IPS DF 6.9 (cell line): ENCODE measurements at places on chromosomes 1 and 21.

GRCh38 chr1:76496871-76497270 lies 370.4 kb upstream of the ST6GALNAC5 start:
- DNase-seq, result no peak

DNA sequence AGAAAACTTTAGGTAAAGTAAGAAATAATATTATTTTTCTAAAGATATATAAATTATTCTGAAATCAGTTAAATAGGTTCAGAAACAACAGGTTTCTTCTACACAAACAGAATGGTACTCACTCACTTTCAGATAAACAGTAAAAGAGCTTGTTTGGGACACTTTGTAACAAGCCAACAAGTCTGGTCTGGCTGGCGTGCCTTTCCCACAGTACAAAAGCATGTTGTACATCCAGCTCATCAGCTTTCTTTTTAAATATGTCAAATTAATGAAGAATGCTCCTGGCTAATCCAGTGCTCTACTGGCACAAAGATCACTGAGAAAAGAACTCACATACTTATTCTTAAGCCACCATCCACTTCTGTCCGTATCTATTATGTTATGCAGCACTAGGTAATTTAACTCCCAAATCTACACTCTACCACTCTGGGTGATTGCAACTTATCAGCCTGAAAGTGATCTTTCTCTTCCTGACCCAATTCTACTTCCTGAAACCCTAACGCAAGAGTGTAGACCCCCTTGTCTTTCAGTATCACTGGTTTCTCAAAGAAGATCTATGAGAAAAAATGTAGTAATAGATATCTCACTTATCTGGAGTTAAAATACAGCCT lies 32.6 kb downstream of the TRIT1 start:
- no peak for DNase-seq

- no peak for DNase-seq
Measured at GRCh38 chr1:221801251-221801661, 59.4 kb upstream of the DUSP10 start.

DNA sequence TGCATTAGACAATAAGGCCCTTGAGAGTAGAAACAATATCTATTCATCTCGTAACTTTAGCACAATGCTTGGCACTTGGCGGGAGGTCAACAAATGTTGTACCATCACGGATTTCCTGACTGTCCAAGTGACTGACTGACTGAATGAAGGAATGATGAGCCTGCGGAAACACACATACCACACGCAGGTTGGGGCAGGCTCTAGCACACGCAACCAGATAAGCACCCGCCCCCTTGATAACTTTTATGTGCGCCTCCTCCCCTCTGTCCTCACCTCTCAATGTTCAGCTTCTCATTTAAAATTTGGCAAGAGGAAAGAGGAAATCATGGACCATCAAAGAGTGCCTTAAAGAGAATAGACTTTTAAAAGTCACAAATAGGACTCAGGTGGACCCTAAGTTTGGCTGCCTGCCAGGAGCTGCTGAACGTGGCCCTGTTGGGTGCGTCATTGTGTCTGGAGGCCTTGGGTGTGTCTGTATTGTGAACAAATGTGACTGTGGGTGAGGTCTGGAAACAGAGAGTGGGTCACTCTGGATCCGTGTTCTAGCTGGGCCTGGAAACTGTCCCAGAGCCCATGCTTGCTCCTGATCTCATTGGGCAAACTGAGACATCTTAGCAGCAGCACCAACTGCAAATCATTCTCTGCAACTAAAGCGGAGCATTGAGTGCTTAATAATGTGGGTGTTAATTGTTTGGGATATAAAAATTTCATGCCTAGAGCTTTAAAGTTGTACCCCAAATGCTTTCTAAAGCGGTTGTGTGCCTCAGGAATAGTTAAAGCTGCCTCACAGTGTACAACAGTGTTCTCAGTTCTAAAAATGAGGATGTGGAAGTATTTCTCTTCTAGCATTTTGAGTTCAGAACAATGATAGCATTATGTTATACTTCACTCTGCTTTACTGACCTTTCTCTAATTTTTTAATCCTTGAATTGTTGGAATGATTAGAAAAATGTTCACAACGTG lies 47.6 kb upstream of the ABCG1 start:
- DNase-seq, result no peak

DNA sequence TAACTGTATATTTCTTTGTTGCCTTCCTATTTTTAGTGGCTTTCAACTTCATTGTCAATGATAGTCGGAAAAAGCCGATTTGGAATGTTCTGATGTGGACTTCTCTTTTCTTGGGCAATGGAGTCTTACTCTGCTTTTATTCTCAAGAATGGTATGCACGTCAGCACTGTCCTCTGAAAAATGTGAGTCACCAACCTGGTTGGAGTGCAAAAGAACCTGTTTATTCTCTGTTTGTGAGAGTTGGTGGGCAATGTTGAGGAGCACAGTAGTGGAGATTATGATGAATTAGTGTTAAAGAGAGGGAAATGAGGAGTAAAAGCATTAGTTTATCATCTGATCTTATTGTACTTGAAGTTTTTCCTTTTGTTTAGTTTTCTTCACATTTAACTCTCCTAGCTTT lies 14.5 kb upstream of the AXDND1 start:
- no peak for DNase-seq

DNA sequence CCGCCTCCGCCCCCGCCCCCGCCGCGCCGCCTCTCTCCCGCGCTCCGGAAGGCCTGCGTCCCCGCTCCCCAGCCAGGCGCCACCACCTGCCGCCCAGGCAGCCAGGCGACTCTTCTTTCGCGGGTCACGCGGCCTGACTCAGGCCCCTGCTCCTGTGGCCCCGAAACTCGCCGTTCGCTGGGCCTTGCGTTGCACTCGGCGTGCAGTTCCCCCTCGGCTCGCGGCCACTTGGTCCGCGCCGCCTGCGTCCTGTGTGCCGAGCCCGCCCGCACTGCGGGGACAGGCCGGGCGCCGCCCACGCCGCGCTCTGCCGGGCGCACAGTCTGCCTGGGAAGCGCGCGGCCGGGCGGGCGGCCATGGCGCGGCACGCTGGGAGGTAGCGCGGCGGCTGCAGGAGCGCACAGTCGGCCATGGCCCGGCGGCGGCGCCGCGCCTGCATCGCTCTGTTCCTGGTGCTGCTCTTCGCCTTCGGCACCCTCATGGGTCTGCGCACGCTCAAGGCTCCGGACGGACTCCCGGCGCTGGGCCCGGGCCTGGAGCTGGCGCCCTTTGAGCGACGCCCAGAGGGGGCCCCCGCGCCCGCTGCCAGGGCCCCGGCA lies at the start of gene MANEAL:
TSS of gene MANEAL (plus strand) at position 75 of the 599 bp plus-strand sequence. CDS start at position 411, 336 bp downstream.
- DNase-seq, result no peak

GRCh38 chr1:160129558-160129957 lies 14.0 kb downstream of the ATP1A2 start:
- DNase-seq, result no peak

DNA sequence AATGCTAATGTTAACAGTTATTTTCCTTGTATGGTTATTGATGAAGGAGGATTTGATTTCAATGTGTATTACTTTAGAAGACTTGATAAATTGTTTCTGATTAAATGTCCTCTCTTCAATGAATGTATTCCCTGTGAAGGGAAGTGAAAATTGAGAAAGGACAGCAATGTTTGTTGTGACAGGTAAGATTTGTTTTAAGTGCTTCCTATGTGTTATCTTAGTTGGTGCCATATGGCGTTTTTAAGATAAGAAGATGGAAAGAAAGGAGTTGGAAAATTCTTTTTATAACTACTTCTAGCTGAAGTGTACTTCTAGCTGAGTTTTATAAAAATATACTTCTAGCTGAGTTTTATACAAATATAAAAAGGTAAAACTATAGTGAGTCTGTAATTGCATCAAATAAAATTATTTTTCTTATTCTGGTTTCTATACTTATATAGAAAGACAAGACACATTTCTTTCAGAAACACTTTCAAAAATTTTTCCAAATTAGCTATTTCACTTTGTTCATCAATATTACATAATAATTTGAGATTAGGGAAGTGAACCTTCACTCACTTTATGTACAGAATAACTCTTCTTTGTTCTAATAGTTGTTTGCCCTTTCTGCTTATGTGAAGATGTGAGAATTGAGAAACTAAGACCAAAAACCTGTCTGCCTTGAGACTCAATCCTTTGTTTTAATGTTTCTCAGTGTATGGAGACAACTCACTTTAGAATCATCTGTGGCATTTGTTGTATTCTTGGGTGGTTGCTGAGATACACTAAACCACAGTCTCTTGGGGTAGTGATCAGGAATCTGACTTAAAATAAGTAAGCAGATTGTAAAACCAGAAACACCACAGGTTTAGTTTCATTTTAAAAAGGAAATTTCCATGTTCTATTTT lies 382.9 kb upstream of the B3GALT2 start:
- DNase-seq, result no peak

- peak; percentile 39 for DNase-seq
Measured at GRCh38 chr1:30379684-30380624, 343.4 kb downstream of the MATN1 start.

GRCh38 chr21:25907573-25908275 lies 173.0 kb downstream of the GABPA start:
- no peak for DNase-seq

- no peak for DNase-seq
Measured at GRCh38 chr1:231636157-231636556, 9.6 kb downstream of the DISC1 start.

DNA sequence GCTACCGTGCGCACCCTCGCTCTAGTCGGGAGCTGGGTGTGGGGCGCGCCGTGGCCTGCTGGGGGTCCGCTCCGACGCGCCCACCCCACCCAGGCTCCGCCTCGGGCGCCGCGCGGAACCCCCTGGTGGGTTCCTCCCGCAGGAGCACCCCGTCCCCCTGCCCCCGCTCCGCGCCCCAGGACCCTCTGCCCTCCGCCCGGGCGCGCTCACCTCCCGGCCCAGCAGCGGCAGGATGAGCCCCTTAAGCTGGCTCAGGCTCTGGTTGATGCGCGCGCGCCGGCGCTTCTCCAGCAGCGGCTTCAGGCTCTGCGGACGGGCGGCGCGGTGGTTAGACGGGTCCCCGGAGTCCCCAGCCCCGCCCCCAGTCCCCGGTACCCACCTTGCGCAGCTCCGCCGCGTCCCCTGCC lies 319 bp downstream of the HES2 start:
- DNase-seq, result no peak

GRCh38 chr1:236480758-236481436 lies 42.9 kb upstream of the LGALS8 start:
- no peak for DNase-seq

DNA sequence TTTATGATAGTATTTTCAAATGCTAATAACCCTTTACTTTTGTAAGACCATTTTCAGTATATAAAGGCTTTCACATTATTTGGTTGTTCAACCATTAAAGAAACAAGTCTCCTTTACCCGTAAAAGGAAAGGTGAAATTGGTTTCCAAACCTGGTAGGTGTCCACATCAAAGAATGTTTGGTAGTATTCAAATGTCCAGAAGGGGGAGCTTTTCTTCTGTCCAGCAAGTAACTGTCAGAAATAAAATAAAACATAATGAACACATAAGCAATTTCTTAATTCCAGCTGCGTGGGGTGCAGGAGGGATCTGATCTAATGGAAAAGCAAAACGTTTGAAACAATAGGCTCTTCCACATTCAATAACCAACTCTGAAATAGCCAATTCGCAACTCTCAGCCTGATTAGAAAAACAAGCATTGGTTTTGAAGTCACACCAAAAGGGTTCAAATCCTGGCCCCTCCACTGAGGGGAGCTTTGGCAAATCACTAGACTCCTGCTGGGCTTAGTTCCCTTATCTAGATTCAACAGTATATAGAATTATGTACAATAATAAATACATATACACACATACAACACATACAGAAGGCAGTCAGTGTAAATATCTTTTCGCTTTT lies 11.0 kb downstream of the YIPF1 start:
- DNase-seq, result no peak

- DNase-seq, result no peak
Measured at GRCh38 chr1:203181586-203182386, 4.7 kb downstream of the CHI3L1 start.

GRCh38 chr1:15452216-15452615 lies 4.3 kb upstream of the CELA2A start:
- DNase-seq, result no peak

DNA sequence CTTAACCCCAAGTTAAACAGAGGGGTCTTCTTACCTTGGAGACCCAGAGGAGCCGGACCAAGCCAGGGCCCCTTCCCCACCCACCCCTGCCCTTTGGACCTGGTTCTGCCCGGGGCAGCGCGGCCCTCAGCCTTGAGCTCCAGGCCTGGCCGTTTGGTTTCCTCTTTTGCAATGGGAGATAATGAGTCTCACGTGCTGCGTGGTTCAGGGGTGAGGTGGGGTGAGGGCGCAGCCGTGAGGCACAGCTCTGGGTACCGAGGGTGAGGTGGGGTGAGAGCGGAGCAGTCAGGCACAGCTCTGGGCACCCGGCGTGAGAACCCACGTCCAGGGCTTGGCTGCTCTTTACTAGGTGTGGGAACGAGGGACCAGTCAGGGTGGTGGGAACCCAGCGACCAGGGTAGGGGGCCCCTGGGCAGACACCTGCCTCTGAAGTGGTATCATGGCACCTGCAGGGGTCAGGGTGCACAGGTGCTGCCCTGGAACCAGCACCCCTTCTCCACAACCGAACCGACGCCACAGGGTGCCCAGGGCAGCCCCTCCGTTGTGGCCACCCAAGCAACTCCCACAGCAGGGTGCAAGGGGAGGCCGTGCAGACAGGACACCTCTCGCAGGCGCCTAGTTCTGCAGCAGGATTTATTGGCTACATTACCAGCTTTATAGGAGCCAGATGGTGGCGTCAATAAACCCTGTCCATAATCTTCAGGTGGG lies 182.2 kb downstream of the PRDM16 start:
- no peak for DNase-seq

DNA sequence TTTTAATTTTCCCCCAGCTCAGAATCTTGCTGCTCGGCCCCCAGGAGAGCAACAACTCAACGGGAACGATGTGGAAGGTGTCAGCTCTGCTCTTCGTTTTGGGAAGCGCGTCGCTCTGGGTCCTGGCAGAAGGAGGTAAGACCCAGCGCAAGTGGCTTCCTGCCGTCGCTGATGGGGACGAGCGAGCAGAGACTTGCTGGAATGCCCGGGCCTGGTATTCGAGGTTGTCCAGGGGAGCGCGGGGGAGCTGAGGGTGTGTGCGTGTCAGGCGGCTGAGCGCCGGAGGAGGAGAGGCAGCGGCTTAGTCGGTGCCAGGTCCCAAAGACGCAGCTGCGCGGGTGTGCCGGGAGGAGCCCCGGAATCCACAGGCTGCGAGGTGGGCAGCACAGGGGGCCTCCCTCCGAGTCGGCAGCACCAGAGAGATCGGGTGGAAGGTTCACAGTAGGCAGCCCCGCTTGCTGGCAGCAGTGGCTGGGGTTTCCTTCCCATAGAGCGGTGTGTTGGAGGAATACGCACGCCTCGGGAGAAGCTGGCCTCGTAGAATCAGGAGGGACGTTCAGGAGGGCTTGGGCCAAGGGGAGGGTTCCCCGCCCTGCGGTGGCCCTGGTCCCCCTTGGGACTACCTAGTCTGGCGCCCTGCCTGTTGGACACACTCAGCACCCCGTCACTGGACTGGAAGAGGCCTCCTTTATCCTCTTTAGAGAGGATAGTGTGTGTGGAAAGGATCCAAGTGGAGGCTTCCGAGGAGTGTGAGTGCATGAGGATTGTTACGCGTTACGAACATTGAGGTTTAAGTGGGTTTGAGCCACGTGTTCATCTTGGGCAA lies 547 bp downstream of the PDPN start:
- no peak for DNase-seq
